ENCODE measurements at places on chromosomes 16 and 17. TPM values are rescaled to one million over a fixed set of nuclear protein-coding genes. Genes with fewer than 3 reads are reported as not detected.

Gene CDH13
- 45.8 TPM for total RNA-seq

- no peak for DNase-seq
Measured at GRCh38 chr17:81514489-81514738, 1.8 kb upstream of the ACTG1 start.

Gene FBXL20
- total RNA-seq = 13.8 TPM

Gene RBFOX1
- total RNA-seq = not detected

DNA sequence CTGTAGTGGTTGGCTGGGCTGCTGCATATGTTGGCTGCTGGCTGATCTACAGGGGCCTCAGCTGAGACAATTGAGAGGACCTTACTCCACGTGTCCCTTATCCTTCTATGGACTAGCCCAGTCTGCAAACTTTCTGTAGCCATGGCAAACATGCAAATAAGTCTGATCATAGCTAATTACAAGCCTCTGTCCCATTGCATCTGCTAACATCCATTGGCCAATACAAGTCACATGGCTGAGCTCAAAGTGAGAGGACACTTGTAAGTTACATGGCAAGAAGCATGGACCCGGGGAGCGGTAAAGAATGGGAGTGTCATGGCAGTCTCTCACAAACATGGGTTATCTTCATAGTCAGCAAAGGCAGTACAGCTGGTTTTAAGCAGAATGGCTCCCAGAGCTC lies 11.6 kb upstream of the IL4R start:
- DNase-seq = no peak

DNA sequence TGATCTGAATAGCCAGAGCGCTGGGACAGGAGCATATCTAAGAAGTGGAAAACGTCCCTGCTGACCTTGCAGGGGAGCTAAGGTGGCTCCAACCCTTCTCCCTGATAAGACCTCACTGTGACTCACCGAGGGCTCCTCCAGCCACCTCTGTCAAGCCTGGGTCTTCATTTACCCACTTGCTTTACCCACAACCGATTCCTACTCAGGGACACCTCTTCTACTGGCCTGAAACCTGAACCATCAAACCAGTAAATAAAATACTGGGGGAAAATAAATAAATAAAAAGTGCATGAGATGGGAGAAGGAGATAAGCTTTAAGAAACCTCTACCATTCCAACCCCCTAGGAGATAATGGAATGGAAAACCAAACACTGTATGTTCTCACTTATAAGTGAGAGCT lies 80.2 kb upstream of the ALOX12 start:
- no peak for DNase-seq

- peak; percentile 90 for DNase-seq
Measured at GRCh38 chr17:48048384-48049126, 396 bp downstream of the NFE2L1 start.

Gene TERB1
- total RNA-seq = under 0.01 TPM

Gene IRX5
- not detected for total RNA-seq

Gene KRTAP4-4
- total RNA-seq = not detected

Gene MT3
- not detected for total RNA-seq

- DNase-seq = peak; percentile 72
Measured at GRCh38 chr17:65071861-65072260, 15.3 kb upstream of the GNA13 start.

DNA sequence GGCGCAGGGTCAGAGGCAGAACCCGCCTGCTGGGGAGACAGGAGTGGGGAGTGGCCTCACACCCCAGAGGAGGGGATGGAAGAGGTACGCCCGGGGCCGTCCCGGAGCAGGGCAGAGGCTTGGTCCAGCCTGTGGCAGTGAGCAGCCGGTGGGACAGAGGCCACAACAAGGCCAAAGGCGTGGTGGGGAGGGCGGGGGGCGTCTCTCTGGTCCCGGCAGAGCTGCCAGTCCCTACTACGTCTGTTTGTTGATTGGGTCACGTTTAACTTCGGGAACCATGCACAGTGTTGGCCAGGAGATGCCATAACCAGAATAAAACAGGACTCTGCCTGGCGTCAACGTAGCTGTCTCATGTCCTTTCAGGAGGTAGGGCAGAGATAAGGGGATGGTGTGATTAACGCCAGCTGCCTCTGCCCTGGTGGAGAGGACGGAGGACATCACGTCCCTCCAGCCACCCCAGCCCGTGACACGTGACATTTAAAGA lies 192.8 kb downstream of the BANP start:
- no peak for DNase-seq

DNA sequence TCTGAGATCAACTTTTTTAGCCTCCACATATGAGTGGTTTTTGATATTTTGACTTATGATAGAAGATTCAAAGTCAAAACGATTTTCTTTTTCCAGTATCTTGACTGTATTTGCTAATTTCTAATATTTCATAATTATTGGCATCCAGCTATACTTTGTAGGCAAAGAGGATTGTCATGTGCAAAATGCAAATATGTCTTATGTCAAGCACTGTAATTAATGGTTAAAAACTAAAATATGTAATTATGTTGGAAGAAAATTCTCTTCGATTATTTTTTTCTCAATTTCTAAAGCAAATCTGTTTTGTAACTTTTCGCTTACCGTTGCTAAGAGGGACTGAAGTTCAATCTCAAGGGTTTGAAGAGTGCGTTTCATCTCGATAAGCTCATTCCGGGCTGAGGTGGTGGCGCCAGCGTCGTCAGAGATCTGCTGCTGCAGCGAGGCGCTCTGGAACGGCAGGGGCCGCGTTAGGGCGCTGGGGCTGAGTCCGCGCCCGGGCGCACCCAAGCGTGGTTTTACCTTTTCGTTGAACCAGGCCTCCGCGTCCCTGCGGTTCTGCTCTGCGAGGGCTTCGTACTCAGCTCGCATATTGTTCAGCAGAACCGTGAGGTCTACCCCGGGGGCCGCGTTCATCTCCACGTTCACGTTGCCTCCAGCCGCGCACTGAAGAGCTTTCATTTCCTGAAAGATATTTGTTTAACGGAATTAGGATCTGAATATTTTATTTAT lies 3.0 kb downstream of the KRT27 start:
- no peak for DNase-seq

- DNase-seq = no peak
Measured at GRCh38 chr16:81310045-81310644, 4.6 kb upstream of the GAN start.

DNA sequence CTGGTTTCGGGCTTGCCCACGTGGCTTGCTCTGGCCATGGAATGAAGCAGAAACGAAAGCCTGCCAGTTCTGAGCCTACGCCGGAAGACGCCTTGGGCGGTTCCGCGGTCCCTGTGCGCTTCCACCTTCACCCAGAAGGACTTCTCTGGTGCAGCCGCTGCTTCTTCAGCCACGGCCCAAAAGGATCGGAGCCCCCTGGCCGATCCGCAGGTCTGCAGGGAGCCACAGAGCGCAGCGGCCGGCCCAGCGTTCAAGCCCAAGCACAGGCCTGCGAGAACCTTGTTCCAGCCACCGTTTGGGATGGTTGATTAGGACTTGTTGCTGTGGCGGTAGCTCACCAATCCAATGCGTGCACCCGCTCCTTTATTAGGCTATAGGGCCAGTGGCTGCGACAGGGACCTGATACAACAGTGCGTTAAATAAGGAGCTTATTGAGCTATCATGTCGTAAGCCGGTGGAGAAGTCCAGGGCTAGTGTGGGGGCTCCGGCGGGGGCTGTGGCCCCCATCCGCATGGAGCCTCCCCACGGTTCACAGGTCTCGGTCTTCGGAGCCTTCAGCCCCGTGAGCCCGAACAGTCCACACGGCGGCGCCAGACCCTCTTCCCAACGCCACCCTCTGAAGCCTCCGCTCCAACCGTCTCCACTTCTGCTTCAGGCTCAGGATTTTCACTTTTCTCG lies 10.2 kb upstream of the MPP2 start:
- peak; percentile 10 for DNase-seq

DNA sequence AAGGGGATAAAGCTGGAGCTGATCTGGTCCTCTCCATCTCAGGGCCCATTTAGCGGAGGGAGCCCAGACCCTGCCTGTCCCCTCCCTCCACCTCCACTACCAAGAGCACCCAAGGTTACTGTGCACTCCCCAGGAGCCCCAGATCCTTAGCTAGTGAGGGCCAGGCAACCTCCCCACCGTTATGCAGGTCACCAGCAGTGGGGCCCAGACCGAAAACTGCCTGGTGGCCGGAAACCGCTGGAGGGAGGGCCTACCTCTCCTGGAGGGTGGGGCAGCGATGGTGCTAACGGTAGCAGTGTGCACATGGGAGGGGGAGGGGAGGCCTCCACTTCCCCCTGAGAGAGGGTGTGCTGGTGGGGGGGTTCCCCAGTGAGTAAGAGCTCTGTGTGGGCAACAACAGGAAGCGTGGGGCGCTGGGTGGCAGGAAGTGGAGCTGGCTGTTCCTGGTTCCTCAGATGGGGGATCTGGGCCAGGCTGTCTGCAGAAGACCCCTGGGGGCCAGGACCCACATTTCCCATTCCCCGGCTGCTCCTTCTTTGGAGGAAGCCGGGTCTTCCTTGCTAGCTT lies 4.4 kb downstream of the FMNL1 start:
- no peak for DNase-seq

DNA sequence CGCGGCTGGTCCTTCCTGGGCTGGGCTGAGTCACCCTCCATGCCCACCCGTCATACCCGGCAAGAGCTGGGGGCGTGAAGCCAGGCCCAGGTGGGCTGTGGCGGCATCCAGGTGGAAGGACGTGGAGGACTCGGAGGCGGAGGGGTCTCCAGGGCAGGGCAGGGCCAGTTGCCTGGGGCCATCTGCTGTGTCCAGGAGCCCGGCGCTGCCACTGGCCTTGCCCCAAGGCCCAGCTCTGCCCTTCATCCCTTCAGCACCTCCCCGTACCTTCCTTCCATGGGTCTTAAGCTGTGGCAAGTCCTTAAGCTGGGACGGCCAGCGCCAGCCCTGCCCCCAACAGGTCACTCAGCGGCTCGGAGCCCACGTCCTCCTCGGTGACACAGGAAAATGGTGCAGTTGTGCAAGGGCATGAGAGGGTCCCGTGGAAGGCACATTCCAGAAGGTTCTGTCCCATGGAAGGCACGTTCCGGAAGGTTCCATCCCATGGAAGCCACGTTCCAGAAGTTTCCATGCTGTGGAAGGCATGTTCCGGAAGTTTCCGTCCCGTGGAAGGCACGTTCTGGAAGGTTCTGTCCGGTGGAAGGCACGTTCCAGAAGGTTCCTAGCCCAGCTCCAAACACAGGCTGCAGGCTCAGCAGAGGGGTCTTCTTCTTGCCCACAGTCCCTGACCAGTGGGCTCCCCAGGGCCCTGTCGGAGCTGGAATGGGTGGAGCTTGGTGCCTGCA lies 10.4 kb upstream of the CDH15 start:
- DNase-seq = no peak

Gene PSMD11
- 68.0 TPM for total RNA-seq

DNA sequence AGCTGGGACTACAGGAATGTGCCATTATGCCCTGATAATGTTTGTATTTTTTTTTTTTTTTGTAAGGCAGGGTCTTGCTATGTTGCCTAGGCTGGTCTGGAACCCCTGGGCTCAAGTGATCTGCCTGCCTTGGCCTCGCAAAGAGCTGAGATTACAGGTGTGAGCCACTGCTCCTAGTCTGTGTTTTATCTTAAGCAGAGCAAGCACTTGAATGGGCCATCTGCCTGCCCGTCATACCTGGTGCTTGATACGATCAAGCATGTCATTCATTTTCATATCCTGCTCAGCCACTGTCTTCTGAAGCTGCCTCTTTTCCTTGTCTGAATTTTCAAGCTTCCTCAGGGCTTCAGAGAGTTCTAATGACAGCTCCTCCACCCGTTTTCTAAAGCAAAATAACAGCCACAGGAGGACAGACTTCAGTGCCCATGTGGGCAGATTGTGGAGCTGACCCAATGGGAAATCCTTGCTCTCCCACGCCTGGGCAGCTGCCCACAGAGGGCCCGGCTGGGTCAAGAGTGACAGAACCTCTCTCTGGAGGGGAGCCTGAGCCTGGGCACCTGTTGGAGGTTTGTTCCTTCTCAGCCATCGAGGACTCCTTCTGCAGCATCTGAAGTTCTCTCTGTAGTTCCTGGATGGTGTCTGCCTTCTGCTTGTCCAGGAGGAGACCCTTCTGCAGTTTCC lies 36.5 kb downstream of the DHX38 start:
- no peak for DNase-seq

- no peak for DNase-seq
Measured at GRCh38 chr16:85905110-85906095, 6.4 kb downstream of the IRF8 start.

DNA sequence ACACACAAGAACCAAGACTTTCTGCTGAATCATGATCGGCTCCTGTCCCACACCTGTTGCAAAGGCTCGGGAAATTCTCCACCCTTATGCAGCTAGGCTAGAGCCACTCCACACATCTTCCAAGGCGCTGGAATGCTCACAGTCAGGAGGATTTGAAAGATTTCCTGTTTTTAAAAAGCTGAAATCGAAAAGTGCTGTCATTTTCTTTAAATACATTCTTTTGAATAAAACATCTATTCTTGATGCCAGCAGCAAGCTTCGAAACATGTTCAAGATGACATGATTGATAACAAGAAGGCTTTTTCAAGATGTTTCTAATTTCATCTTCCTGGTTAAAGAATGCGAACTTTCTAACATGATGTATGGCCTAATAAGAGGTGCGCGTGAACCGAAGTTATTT lies 219.7 kb upstream of the CDH5 start:
- DNase-seq = no peak

Gene ATAD5
- total RNA-seq = 2.8 TPM

- DNase-seq = no peak
Measured at GRCh38 chr17:69497161-69497560, 82.7 kb downstream of the MAP2K6 start.

- DNase-seq = peak; percentile 98
Measured at GRCh38 chr17:31596382-31597323, 205.2 kb downstream of the RAB11FIP4 start.

GRCh38 chr17:63850401-63850800 lies 7.9 kb upstream of the SMARCD2 start:
- DNase-seq = no peak

DNA sequence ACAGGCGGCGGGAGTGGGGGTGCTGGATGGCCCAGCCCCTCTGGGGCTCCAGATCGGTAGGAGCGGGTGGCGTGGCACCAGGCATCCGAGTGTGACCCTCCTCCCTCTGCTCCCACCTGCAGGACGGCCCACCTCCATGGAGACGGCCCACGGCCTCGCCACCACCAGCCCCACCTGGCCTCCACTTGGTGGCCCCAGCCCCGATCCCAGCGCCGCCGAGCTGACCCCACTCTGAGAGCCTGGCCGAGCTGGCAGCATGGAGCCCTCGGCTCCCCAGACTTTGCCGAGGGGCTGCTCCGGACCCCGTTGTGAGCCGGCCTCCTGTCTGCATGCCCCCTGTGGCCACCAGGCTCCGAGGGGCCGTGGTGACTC lies 4.7 kb upstream of the NUDT16L1 start:
- no peak for DNase-seq
